ENCODE measurements at places on chromosomes 5 and 9.
A peak's percentile ranks its signal among the peaks of the same experiment; 100 is the strongest.

DNA sequence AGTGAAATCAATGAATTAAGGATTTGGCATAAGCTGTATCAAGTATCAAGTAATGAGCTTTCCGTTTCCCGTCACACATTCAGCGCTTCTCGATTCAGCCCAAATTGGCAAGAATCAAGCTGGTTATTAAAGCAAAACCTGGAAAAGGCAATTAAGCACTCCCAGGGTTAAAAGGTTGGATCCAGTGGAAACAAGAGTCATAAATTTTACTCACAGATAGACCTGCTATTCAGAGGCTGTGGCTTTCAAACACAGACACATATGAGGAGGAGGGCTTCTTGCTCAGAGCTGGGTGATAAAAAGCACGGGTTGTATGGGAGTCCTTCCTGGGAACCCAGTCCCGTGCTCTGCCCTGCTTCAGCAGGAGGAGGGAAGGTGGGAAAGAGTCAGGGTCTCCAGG, 112.3 kb upstream of the CXCL14 start:
- no peak for DNase-seq

- no peak for DNase-seq
These were observed 12.6 kb downstream of the URM1 start for GRCh38 chr9:128383791-128384190.

DNA sequence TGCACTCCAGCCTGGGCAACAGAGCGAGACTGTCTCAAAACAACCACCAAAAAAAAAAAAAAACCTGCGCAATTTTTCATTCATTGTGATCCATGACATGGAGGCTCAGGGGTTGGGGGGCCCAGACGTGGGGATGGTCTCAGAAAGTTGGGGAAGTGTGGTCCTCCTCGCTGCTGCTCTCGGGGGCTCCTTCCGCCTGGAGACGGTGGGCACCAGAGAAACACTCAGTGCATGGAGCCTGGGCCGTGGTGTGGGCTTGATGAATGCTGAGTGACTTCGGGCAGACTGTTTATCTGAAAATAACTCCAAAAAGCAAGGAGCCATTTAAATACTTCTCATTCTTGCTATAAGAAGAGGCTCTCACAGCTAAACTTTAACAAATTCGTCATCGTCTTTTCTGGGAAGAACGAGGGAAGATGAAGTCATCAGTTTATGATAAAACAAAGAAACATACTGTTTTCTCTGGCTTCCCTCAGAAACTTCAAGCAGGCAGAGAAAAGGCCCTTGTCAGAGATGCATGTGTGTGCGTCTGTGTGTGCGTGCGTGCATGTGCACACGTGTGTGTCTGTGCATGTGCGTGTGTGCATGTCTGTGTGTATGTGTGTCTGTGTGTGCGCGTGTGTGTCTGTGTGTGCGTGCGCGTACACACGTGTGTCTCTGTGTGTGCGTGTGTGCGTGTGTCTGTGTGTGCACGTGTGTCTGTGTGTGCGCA, 35.0 kb downstream of the RASGEF1C start:
- DNase-seq, result no peak

GRCh38 chr5:91770400-91770799, 387.3 kb upstream of the ARRDC3 start:
- DNase-seq, result no peak

- DNase-seq, result no peak
These were observed 115.1 kb upstream of the DAP start for GRCh38 chr5:10876006-10876744.

DNA sequence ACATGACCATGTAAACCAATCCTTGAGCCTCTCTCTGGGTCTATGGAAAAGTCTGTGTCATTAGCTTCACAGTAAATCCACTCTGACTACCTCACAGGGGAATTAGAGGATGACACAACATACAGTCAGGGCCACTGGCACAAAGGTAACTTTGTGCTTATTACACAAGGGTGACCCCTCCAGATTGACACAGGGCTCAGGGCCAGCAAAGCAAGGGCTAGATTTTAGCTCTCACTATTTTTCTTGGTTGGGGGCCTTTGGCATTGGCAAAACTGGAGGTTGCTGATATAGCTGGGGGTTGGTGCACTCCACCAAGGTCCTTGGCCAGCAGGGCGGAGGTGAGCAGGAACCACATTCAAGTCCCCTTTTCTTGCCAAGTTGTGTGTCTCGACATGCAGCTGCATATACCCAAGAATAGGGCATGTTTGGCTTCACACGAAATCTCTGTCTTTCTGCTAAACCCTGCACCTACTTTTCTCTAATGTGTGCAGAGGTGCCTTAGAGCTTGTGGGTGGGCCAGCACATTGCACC, 15.2 kb upstream of the OSMR start:
- no peak for DNase-seq

DNA sequence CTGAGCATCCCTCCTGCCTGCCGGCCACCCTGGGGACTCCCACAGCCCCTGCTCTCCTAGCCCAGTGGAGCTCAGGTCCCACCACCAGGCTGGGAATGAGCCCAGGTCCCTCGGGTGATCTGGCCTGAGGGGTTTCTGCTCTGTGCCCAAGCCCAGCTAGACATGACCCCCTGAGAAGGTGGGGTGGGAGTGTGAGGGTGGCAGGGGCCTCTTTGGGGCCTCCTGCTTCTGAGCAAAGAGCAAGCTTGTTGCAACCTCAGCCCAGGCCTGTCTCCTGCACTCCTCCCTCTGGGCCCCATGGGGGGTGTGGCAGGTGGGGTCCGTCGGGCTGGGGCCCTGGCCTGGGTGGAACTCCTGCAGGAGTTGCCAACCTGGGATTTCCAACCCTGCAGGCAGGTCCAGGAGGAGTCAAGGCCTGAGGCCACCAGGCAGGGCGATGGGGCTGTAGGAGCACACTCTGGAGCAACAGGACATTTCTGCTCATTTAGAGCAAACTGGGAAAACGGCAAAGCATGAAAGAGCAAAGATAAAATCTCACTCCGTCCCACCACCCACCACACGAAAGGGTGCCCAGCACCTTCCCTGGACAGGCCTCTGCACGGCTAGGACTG, 11.4 kb upstream of the NRARP start:
- DNase-seq, result peak; percentile 63

GRCh38 chr5:34672196-34672595, 16.1 kb downstream of the RAI14 start:
- DNase-seq, result no peak

GRCh38 chr5:95768731-95769130, 37.6 kb downstream of the RHOBTB3 start:
- DNase-seq, result no peak

DNA sequence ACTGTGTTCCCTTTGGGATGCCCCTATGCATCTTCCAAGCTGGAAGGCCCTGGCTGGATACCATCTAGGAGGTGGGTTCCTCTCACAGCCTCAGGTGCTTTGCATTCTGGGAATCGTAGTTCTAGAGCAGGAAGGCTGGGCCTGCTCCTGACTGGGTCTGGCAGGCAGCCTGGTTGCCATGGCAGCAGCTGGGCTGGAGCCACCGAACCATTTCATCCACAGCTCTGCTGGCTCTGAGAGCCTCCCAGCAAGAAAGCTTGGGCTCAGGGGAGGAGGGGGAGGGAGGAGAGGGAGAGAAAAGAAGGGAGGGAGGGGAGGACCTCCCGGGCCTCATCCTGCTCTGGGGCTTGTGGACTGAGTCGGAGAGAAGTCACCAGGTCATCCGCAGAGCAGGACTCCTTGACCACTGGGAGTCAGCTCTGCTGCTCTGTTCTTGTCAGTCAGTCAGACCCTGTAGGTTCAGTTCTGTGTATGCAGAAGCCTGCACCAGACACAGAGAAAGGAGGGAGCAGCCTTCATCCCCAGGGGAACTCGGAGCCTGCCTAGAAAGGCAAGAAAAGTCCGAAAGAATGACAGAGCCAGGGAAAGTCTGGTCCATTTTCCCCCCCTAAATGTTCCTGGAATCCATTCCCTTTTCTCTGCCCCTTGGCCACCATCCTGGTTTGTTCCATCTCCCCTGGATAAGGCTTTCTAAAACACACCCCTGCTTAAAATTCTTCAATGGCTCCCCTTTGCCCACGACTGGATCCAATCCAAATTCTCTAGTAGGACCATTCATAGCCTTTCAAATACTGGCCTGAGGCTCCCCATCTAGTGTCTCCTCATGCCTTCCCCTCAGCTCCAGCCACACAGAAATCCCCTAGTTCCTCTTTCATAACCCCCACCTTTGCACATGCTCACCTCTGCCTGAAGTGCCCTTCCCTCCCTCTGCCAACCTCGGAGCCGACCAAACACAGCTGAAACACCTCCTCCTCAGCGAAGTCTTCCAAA, 65.4 kb upstream of the ARAP3 start:
- DNase-seq, result peak; percentile 56

- DNase-seq, result no peak
These were observed 99.8 kb upstream of the DAP start for GRCh38 chr5:10860645-10861422.

DNA sequence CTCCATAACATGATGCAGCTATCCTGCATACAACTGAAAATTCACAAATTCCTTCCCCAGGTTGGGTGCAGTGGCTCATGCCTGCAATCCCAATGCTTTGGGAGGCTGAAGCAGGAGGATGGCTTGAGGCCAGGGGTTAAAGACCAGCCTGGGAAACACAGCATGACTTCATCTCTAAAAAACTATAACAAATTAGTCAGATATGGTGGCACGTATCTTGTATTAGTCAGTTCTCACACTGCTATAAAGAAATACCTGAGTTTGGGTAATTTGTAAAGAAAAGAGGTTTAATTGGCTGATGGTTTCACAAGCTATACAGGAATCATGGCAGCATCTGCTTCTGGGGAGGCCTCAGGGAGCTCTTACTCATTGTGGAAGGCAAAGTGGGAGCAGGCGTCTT, 56.4 kb upstream of the DAPK1 start:
- no peak for DNase-seq

DNA sequence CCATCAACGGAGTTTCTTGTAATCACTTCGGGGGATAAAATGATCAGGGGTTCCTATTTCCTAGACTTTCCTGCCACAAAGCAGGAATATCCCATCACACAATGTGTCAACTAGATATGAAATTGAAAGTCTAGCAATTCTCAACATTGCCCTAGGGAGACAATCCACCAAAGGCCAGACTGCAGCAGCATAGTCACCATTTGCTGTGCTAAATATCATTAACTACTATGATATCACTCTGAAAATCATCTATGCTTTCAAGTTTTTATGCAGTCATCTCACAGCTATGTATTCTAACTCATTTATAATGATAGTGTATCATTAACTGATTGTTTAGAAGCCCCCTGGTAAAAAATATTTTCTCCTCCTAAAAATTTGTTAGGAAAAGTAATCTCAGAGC, 342.6 kb upstream of the CDH6 start:
- DNase-seq, result no peak

- no peak for DNase-seq
These were observed 42.1 kb upstream of the ZFAND5 start for GRCh38 chr9:72407114-72407513.

DNA sequence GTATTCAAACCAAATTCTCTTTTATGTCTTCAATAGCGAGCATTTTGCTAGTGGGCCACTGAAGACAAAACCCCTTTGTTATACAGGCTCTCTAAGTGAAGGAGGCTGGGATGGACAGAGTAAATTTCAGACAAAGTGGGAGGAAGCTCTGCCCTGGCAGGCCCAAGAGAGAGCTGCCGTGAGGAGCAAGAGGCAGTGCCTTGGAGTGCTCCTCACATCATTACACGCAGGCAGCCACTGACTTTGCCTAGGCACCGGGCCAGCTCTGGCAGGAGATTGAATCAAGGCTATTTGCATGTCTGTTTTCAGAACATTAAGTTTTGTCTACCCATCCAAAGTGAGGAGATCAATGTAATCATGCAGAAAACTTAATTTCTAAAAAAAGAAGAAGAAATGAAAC, 167.7 kb downstream of the CCDC192 start:
- no peak for DNase-seq

- DNase-seq, result no peak
These were observed 36.1 kb downstream of the TLE1 start for GRCh38 chr9:81653240-81653639.

GRCh38 chr5:157571357-157571827, 4.2 kb downstream of the ADAM19 start:
- DNase-seq, result no peak

Measured in 8988T (cell line).